ENCODE measurements at places on chromosomes 7 and 10. TPM values are rescaled to one million over a fixed set of nuclear protein-coding genes. Genes with fewer than 3 reads are reported as not detected.
A peak's percentile ranks its signal among the peaks of the same experiment; 100 is the strongest.

The PDE6C gene
- polyA plus RNA-seq = not detected

The TAS2R4 gene
- polyA plus RNA-seq = 0.19 TPM

The HGF gene
- 1.5 TPM for polyA plus RNA-seq

The PRPF18 gene
- 13.8 TPM for polyA plus RNA-seq

DNA sequence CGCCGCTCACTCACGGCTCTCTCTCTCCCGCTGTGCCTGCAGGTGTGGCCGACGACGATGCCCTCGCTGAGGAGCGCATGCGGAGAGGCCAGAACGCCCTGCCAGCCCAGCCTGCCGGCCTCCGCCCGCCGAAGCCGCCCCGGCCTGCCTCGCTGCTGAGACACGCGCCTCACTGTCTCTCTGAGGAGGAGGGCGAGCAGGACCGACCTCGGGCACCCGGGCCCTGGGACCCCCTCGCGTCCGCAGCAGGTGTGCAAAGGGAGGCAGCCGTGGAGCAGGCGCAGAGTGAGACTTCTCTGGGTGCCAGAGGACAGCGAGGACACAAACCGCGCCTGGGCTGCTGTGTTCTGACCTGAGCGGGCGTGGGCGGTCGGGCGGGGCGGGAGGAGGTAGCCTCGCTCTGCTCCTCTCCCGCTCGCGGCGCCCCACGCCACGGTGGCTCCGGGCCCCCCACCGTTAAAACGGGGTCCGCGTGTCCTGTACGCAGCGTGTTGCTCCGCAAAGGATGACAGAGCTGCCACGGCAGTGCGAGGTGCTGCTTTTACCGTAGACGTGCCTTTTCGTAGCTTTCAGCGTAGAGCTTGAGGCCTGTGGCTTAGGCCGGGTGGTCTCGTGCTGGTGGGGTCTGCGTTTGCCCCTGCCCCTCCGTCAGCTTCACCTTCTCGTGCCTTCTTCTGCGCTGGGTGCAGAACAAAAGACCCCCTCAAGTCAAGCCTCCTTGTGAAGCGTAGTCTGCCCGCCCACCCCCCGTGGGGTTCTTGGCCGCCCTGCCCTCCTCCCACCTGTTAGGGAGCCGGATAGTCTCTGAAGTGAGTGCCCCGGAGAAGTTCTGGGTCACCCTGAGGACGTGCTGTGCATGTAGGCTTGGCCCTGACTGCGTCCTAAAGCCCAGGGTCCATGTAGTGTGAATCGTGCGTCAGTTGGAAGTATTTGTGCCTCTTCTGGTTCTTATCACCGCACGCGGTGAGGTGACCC lies 73.2 kb downstream of the DNAJB6 start:
- DNase-seq = no peak
- H3K4me1 ChIP-seq = no peaks in the 10 kb centered on the region
- no peak overlapping the region for H3K4me3 ChIP-seq
- no peaks in the 10 kb centered on the region for H3K27me3 ChIP-seq

DNA sequence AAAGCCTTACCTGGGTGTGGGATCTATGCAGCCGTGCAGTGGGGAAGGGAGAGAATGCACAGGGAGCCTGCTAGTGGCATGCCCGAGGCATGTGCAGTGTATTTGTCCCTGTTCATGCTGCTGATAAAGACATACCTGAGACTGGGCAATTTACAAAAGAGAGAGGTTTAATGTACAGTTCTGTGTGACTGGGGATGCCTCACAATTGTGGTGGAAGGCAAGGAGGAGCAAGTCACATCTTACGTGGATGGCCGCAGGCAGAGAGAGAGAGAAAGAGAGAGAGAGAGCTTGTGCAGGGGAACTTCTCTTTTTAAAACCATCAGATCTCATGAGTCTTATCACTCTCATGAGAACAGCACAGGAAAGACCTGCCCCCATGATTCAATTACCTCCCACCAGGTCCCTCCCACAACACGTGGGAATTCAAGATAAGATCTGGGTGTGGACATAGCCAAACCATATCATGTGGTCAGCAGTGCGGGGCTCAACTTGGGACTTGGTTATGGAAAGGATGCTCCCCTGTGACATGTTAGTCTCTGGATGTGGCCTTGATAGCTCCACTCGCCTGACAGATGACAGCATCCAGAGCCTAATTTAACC lies 128.9 kb downstream of the DOCK1 start:
- H3K27me3 ChIP-seq = no peaks in the 10 kb centered on the region
- H3K4me1 ChIP-seq = no peaks in the 10 kb centered on the region
- no peak for DNase-seq
- peaks cover 33% of the 10 kb centered on the region for H3K36me3 ChIP-seq
- H3K4me3 ChIP-seq = no peak overlapping the region

- no peak for DNase-seq
- H3K4me3 ChIP-seq = no peak overlapping the region
- no peak overlapping the region for H3K27ac ChIP-seq
These were observed 39.1 kb upstream of the PARD3 start for GRCh38 chr10:34854147-34854601.

- H3K36me3 ChIP-seq = peaks cover 8% of the 10 kb centered on the region
- H3K4me3 ChIP-seq = no peak overlapping the region
- H3K27me3 ChIP-seq = no peaks in the 10 kb centered on the region
These were observed 51.2 kb downstream of the PUS7 start for GRCh38 chr7:105470846-105471245.

DNA sequence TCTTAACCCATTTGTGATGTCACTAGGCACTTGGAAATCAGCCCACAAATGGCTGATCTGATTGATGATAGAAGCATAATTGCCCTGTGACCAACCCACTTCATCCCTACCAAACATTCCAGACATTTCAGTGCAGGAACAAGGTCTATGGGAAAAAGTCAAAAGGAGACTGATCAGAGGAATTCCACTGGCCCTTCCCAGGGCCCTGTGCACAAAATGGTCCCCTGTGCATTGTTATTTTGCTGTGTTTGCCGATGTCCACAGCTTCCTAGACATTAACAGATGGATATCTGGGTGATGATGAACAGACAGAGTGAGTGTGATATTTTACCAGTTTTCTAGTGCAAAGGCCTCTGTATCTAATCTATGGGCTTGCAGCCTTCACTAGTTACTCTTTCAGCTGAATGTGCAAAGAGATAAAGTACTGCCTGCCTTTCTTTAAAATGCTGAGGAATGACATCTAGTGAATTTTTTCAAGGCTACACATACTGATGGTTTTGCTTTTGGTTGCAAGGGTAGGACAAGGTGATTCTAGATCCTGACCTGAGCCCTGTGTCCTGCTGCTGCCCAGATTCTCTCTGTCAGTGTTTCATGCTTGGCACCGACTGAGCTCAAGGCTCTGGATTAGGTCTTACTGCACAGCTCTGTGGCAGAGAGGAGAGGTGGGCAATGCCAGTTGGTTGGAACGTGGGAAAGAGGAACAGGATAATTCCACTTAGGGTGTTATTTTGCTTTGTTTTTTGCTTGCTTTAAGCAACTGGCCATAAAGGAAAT lies 55.4 kb downstream of the CALD1 start:
- H3K4me1 ChIP-seq = peaks cover 14% of the 10 kb centered on the region
- H3K36me3 ChIP-seq = peaks cover 50% of the 10 kb centered on the region
- peak; percentile 22 for DNase-seq
- no peaks in the 10 kb centered on the region for H3K27me3 ChIP-seq

GRCh38 chr7:139680676-139681462 lies 96.9 kb downstream of the HIPK2 start:
- peaks cover 10% of the 10 kb centered on the region for H3K4me1 ChIP-seq
- peak overlapping the region; percentile 84 for H3K27ac ChIP-seq
- H3K27me3 ChIP-seq = no peaks in the 10 kb centered on the region
- peaks cover 24% of the 10 kb centered on the region for H3K36me3 ChIP-seq
- no peak for DNase-seq

GRCh38 chr10:126137562-126138221 lies 241.3 kb downstream of the FANK1 start:
- no peak for DNase-seq
- H3K4me1 ChIP-seq = no peaks in the 10 kb centered on the region
- no peaks in the 10 kb centered on the region for H3K36me3 ChIP-seq
- H3K27ac ChIP-seq = no peak overlapping the region
- no peak overlapping the region for H3K4me3 ChIP-seq
- no peaks in the 10 kb centered on the region for H3K27me3 ChIP-seq

- H3K4me1 ChIP-seq = no peaks in the 10 kb centered on the region
- peaks cover 7% of the 10 kb centered on the region for H3K36me3 ChIP-seq
- H3K4me3 ChIP-seq = no peak overlapping the region
- no peaks in the 10 kb centered on the region for H3K27me3 ChIP-seq
- H3K27ac ChIP-seq = no peak overlapping the region
These were observed 112.4 kb downstream of the CCSER2 start for GRCh38 chr10:84440781-84441180.
